ENCODE measurements at places on chromosomes 1 and 21.

- DNase-seq: no peak
Observed at GRCh38 chr1:184861755-184862336, 107.2 kb upstream of the EDEM3 start.

DNA sequence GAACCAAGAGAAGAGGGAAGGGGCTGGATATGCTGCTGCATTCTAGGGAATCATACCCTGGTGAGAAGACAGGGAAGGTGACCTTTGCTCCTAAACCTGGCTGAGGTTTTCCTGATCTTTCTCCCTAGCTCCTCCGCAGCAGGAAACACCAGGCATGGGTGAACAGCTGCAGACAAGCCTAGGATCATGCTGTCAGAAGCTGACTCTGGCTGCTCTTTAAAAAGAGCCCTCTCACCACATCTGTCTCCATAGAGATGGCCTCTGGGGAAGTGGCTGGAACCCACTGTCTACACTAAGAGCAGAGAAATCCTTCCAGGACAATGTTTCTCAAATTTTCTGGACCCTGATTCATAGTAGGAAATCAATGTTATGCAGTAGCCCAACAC, 57.6 kb downstream of the CD34 start:
- no peak for DNase-seq

DNA sequence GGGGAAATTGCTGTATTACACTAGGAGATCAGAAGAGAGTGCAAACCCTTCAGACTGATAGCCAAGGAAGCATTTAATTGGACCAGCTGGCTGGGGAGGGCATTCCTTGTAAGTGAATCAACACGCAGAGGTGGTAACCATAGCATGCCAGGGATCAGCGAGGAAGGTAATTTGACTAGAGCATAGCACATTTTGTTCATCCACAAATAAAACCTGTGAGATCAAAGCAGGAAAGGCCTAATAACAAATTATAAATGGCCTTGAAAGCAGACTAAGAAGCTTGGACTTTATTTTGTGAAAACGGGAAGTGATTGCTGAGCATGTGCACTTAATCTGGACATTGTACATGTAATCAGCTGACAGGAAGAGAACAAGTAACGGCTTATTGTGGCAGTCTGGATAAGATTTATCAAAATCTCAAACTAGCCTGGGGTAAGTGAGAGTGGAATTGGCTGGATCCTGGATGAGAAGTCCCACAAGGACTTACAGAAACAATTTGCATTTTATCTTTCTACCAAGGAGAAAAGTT, 11.7 kb upstream of the CD55 start:
- no peak for DNase-seq

- no peak for DNase-seq
Observed at GRCh38 chr21:22224261-22224660, 1226.1 kb downstream of the NCAM2 start.

DNA sequence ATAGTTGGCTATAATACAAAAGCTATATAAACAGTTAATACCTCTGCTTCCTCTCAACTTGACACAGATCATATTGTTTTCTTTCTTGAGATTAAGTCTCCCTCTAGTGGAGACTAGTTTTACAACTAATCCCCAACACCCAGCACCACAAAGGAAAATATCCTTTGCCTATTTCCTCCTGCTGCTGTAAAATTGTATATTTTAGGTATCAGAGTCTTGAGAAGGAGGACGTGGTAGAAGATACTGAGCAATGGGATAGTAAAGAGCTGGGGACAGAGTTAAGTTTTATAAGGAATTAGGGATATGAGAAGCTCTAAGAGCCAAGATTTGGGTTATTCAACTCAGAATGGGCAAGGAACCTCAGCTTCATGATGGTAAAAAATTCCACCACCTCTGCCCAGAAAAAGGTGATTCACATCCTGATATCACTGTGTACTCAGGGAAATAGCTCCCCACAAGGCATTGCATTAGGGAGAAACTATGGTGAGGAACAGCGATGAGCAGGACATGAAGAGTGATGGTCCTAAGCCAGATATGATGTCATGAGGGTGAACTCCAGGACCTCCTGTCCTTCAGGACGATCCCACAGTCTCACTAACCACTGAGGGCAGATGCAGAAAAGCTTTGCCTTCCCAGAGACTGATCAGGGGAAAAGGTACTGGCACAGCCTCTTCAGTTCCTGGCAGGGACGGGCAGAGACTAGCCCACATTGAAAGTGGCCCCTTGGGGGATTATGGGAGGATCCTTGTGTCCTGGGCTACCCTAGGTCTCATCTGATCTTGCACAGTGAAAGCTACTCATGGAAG, 14.7 kb upstream of the CFAP126 start:
- peak; percentile 91 for DNase-seq

GRCh38 chr1:94383966-94384408, 34.2 kb upstream of the ABCD3 start:
- DNase-seq: no peak

GRCh38 chr1:57468641-57469523, 45.0 kb upstream of the DAB1 start:
- no peak for DNase-seq

GRCh38 chr1:10803971-10804820, 7.8 kb upstream of the CASZ1 start:
- DNase-seq: no peak

GRCh38 chr1:182723200-182723599, 38.8 kb upstream of the RGS8 start:
- no peak for DNase-seq

DNA sequence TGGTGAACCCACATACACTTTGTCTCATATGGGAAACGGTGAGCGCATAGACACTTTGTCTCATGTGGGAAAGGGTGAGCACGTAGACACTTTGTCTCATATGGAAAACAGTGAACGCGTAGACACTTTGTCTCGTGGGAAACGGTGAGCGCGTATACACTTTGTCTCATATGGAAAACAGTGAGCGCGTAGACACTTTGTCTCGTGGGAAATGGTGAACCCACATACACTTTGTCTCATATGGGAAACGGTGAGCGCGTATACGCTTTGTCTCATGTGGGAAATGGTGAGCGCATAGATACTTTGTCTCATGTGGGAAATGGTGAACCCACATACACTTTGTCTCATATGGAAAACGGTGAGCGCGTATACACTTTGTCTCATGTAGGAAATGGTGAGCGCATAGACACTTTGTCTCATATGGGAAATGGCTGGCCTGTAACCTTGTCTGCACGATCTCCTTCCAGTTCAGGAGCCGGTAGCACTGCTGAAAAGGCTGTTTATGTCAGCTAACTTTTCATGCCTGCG, 50.7 kb upstream of the TRAPPC10 start:
- no peak for DNase-seq

- no peak for DNase-seq
Observed at GRCh38 chr1:177864538-177865305, 105.1 kb downstream of the SEC16B start.

DNA sequence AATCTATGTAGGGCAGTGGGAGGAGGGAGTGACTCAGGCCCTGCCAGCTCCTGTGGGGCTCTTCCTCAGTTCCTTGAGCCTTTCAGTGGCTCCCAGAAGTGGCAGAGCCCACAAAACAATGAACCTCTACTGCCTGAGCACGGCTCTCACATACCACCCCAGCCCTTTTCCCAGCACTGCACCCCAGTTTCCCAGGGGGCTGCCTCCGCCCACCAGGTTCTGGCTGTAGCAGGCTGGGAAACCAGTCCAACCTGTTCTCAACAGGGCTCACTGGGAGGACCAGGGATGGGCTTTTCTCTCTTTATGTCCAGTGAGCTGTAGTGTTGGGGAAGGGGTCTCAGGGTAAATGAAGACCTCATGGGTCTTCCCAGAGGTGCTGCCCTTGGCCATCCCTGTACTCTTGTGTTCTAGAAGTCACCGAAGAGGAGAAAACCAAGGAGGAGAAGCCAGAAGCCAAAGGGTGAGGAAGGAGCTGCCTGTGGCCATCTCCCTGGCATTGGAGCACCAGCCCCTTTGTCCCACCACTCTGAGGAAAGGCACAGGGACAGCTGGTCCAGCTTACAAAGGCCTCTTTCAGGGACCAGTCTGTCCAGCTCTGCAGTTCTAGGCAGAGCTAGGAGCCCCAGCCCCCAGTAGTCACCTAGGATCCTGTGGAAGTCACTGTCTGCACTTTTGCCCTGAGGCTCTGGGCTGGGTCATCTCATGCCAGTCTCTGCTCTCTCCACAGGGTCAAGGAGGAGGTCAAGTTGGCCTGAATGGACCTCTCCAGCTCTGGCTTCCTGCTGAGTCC, 3.5 kb downstream of the MARCKSL1 start:
- no peak for DNase-seq

GRCh38 chr1:14215151-14215550, 383.3 kb upstream of the KAZN start:
- no peak for DNase-seq

DNA sequence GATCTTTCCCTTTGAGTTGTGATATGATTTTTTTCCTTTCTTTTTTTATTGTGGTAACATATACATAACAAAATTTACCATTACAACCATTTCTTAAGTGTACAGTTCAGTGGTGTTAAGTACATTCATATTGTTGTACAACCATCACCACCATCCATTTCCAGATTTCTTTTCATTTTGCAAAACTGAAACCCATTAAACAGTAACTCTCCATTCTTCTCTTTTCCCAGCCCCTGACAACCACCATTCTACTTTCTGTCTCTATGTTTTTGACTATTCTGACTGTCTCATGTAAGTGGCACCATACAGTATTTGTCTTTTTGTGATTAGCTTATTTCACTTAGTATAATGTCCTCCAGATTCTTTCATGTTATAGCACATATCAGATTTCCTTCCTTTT, 30.3 kb downstream of the CEP350 start:
- DNase-seq: no peak

DNA sequence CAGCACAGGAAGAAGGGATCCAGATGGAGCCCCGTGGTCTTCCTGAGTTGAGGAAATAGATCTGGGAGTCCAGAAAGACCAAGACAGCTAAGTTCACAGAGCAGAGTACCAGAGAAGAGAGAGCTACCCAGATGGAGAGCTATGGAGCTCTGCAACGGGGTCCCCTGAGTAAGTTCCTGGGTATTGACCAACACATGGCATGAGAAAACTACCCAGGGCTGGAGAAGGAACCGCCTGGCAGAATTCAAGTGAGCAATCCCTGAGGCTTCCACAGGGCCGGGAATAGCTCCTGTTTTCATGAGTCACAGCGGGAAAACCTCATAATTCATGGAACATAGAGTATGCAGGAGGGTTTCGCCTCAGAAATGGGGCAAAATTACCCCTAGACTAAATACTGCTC, 19.7 kb downstream of the STPG1 start:
- no peak for DNase-seq

- DNase-seq: no peak
Observed at GRCh38 chr1:108819878-108820277, 37.0 kb downstream of the AKNAD1 start.

DNA sequence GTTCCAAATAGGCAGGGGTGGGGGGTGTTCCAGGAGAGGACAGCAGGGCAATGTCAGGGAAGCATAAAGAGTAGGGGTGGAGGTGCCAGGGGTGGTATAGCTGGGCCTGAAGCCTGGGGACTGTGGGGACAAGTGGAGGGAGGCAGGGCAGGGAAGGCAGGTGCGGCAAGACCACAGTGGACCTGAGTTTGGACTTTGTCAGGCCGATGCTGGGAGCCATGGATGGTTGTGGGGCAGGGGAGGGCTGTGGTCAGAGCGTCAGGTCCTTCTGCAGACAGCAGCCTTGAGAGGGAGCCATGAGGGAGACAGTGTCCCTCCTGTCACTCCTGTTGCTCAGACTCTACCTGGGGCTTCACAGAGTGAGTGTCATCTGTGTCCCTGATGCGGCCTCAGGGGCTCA, 320.3 kb downstream of the PTPRU start:
- DNase-seq: no peak

DNA sequence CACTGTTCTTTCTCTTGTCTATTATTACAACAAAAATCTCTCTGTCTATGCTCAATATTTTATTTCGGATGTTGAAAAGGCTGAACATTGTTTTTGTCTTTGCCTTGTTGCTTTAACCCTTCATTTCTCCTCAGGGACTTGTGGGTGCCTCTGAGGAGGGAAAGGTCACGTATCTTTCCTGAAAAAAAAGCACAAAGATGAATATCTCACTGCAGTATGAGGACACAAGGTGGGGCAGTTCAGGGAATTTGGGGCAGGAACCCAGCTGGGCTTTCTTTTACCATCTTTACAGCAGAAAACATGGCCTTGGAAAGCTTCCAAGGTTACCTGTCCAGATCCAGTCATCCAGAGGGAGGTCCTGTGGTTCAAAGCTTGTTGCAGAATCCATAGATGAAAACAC, 99.1 kb upstream of the LPGAT1 start:
- DNase-seq: no peak

GRCh38 chr1:33928251-33928650, 64.4 kb downstream of the HMGB4 start:
- DNase-seq: no peak

DNA sequence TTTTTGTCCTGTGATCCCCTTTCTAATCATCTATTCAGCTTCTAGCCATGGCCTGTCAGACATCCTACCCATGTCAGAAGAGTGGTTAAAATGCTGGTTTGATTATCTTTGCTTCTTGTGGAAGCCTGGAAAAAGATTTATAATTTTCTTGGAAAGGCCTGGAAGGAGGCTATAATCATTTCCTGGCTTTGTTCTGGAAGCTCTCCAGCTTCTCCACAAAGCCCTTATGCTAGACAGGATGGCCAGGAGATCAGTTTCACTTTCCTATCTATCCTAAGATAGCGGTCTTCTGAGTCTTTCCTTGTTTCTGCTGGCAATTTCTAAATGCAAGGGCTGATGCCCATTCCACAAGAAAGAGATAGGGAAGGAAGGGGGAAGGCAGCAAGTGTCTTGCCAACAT, 90.9 kb upstream of the SLC44A3 start:
- DNase-seq: no peak

- no peak for DNase-seq
Observed at GRCh38 chr1:3659093-3659492, 6.8 kb downstream of the TP73 start.

DNA sequence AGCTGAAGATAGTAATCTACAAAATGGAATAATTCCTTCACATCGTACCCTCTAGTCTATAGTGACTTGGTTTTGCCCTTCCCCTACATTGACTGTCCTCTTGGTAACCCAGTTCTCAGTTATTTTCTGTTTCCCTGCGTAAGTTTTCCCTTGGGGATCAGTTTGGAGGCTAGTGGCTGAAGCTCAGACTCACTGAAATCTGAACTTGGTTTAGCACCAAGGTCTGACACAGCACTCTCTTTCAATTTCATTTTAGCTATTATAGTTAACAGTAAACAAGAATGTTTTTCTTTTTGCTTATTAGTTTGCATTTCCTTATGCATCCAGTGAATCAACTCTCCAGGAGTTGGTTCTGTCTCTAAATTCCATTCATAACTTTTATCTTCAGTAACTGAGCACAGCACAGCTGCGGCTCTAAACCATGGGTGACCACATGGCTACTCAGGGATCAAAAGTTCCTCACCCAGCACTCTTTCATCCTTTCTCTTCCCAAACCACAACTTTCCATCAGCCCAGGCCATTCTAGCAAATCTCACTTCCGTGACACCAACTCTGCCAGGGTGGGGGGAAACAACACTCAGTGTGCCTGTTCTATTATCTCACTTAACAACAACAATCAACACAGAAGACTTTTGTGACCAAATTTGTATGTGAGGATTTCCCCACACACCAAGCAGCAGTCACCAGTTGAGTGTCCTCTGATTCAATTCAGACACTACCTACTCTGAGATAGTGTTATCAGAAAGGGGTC, 17.6 kb upstream of the IFI6 start:
- DNase-seq: no peak

GRCh38 chr1:150696162-150696561, 792 bp downstream of the GOLPH3L start:
- no peak for DNase-seq

Measured in vagina (tissue), 2 donors.